ENCODE measurements at places on chromosomes 6 and 20. TPM values are rescaled to one million over a fixed set of nuclear protein-coding genes. Genes with fewer than 3 reads are reported as not detected.
A peak's percentile ranks its signal among the peaks of the same experiment; 100 is the strongest.

DNA sequence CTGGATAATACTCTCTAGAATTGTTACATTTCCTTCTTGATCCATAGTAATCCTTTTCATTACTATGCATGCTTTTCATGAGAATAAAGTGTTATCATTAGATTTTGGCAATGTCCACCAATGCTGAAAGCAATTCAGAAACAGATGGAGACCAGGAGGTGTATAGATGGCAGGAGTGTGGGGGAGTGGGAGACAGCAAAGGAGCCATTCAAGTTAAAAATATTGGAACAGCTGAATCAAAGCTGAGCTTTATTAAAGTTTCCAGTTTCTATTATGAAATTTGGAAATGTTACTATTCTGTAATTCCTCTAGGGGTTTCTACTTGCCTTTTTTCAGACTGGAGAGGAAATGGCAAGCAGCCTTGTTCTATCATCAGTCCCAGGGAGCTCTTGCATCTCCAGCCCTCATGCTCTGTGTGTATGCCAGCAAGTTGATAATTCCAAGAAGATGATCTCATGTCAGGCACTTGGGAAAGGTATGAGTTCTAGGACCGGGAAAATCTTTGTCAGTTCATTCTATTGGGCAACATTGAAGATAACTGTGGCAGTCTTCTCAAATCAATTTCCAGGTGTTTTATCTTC lies 228.0 kb downstream of the CD109 start:
- DNase-seq = no peak

GRCh38 chr6:13457577-13457976 lies 29.8 kb downstream of the GFOD1 start:
- DNase-seq = no peak

DNA sequence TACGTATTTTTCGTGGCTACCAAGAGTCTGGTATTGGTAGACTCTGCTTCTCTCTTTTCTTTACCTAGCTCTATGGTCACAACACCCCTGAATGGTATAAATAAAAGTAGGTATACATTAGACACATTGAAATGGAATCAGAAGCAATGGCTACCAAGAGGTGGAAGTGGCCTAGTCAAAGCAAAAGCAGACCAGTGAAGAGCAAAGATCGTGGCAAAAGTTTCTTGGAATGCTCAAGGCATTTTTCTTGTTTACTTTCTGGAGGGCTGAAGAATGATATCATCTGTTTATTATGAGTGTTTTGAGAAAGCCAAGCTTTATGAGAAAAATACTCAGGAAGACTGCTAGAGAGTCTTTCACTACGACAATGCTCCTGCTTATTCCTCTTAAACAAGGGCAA lies 28.6 kb upstream of the MOCS1 start:
- DNase-seq = no peak

DNA sequence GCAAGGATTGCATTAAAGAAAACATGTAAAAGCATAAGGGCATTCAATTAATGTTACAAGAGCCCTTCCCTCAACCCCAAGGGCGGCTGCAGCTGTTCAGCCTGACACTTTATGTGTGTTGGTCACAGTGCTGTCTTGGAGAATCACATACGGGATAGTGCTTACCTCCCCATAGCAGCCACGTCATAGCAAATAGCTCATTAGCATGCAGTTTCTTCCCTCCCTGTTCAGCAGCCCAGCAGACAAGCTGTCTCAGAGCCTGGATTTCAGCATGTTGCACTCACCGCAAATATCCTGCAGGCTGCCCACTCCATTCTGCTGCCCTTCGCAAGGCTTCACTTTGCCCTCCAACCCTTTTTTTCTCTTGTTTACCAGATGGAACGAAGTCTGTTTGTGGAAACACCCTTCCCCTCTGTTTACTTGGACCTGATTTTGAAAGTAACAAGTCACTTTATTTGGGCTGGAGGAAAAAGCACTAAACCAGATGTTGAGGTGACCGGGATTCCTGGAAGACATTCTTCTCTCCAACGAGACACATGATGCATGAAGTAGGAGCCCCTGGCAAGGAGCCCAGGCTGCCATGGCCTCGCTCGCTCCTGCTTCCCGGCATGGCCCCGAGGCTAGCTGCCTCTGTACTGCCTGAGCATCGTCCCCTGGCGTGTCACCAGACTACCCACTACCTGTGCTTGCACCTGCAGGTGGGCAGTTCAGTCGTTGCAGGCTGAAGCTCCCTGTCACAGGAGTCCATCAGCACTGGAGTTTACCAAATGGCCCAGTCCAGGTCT lies 151.6 kb upstream of the GMDS start:
- DNase-seq = no peak

DNA sequence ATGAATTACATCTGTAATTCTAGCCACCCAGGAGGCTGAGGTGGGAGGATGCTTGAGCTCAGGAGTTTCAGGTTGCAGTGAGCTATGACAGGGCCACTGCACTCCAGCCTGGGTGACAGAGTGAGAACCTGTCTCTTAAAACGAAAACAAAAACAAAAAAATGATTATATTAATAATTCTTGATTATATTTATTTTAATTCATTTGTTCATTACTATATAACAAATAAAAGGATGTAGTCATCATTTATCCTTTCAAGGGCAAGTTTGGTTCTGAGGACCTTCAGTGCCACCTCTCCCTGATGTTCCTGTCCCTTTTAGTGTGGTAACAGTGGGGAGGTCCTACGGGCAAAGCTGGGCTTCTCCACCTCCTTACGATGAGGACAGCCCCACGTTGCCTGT lies 167.1 kb upstream of the SCGN start:
- no peak for DNase-seq

GRCh38 chr6:148653138-148653776 lies 93.6 kb upstream of the UST start:
- DNase-seq = no peak

- no peak for DNase-seq
Observed at GRCh38 chr6:2158596-2159271, 86.7 kb downstream of the GMDS start.

DNA sequence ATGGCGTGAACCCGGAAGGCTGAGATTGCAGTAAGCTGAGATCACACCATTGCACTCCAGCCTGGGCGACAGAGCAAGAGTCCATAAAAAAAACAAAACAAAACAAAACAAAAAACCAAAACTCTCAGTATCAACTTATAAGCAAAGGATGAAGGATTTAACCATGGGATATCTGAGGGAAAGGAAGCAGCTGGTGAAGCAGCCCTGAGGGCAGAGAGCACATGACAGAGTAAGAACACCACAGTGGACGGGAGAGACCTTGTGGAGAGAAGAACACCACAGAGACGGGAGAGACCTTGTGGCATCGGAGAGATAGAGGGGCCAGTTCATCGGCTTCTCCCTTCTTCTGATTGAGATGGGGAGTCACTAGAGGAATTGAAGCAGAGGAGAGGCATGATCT lies 697.2 kb downstream of the HDGFL1 start:
- no peak for DNase-seq

- DNase-seq = no peak
Observed at GRCh38 chr6:117718895-117719294, 43.6 kb downstream of the NUS1 start.

DNA sequence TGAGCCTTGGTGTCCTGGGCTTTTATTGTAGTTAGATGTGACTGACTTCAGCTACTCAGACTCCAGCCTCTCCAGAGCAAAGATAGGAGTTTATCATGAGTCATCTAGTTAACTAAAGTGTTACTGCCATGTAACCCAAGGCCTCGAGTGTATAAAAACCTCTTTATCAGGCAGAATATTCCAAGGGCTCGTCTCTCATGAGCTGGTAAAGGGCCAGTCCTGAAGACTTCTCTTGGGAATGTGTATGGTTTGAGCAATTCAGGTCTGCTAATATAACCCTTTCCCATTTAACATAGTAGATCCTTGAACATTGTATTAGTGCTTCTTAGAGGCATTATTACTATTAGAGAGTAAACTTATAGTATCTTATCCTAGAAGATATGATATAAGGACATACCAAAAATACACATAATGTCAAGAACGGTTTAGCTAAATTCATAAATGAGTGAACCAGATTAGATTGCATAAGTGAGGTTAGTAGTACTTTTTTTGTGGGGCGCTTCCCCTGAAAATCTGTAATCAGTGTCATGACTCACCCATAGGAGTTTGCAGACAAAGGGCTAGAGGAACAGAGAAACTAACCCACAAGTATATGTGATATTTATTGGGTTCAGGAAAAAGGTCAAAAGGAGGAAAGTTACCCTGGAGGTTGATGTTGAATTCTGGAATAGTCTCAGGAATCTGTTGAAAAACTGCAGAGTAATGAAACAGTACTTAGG lies 16.0 kb downstream of the DSE start:
- DNase-seq = no peak

- no peak for DNase-seq
Observed at GRCh38 chr20:20365480-20366161, 2.3 kb upstream of the INSM1 start.

DNA sequence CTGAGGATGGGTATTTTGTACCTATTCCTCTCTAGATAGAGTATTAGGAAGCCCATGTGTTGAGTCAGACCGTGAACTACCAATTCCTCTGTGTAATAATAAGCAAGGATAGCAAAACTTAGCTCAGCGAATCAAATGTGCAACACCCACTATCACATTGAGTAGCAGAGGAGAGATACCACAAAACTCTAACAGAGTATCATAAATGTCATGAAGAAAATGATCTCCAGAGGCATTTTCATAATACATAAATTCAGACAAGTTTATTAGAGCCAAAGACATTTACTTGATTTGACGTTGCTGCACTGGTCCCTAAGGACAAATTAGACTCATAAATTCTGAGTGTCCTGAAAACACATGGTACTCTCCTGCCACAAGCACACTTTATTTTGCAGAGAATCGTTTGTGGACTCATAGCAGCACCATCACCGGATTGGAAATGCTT lies 245.2 kb downstream of the HAO1 start:
- DNase-seq = no peak

DNA sequence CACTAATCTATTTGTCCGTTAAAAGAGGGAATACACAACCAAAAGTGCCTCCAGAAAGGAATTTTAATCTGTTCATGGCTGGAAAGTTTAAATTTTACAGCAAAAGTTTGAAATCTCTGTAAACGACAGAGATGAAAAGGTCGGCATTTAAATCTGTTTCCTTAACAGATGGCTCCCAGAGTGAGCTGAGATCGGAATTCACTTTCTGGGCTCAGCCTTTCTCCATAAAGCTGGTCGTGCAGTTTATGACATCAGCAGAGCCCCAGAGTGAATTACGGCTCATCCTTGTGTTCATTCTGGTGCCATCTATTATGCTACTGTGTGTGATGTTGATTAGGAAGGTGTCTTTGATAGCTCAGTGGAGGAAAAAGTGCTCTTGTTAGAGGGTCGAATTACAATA lies 117.6 kb upstream of the ZFP64 start:
- DNase-seq = no peak

DNA sequence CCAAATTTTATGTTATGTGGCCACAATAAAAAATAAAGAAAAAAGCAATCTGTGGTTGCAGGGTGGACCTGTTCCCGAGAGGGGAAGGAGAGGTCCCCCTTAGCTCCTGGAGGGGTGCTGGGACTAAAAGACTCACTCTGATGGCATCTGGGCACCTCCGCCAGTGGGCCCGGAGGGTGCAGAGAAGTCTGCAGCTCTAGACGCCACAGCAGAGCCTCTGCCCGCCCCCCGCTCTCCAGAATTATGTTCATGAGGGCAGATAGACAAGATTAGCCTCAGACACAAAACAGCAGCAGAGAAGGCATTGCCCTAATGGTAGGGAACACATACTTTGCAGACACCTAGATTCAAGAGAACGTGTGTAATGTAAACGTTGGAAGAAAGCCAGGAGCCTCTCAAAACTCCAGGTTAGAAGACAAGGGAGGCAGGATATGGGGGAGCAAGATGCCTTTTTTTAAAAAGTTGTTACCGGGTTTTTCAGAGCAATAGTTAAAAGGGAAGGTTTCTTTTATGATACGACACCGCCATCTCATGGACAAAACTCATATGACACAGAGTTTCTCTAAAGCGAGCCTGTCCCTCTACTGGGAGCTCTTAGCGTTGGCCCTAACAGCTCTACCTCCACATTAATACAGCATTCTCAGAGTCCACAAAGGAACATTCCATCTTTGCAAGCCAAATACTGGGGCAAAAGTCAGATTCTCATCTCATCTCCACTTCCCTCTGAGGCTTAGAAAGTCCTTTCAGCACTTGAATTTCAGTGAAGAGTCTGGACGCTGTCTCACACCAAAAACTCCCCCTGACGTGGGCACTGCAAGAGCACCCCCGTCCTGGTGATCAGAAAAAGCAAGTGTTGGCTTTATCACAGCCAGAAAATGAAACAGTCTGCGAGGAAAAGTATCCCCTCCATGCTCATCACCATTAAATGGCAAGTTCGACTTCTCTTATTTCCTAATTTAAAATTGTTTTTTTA lies 47.2 kb downstream of the FOXF2 start:
- peak; percentile 35 for DNase-seq

- DNase-seq = no peak
Observed at GRCh38 chr6:22536122-22536521, 33.2 kb upstream of the HDGFL1 start.

GRCh38 chr6:470051-470900 lies 78.7 kb downstream of the IRF4 start:
- no peak for DNase-seq

- DNase-seq = no peak
Observed at GRCh38 chr6:123589317-123589716, 47.4 kb downstream of the TRDN start.

DNA sequence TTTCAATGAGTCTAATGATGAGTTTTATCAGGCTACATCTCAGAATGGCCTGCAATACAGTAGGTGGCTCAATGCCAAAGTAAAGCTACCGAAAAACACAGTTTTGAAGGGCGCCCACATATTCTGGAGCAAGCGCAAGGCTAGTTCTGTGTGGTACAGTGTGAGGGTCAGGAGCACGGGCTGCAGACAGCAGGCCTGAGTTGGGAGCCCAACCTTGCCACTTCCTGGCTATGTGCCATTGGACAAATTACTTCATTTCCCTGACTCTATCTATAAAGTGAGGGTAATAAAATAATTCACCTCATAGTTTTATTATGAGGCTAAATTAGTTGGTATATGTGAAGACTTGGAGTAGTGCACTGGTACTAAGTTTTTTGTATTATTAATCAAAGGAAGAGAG lies 150.7 kb downstream of the OPN5 start:
- DNase-seq = no peak

DNA sequence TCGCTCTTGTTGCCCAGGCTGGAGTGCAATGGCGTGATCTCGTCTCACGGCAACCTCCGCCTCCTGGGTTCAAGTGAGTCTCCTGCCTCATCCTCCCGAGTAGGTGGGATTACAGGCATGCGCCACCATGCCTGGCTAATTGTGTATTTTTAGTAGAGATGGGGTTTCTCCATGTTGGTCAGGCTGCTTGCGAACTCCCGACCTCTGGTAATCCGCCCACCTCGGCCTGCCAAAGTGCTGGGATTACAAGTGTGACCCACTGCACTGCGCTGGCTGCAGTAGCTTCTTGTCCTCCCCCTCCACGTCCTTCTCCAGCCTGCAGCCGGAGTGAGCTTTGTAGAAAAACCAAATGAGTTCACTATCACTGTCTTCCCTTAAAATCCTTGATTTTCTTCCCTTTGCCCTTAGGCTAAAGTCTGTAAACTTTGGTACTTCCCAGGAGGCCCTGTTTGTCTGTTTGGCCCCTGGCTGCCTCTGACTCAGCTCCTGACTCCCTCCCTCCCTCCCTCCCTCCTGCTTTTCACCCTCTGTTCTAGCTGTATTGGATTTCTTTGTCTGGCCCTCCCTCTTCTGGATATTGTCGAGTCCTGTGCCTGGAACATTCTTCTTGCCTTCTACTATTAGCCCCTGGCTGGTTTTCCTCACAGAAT lies 12.9 kb downstream of the PARD6B start:
- DNase-seq = no peak

Gene LINC00237
- total RNA-seq = not detected

Gene GTSF1L
- total RNA-seq = 0.53 TPM

Gene ZBTB12
- total RNA-seq = 1.0 TPM

Gene PRND
- total RNA-seq = not detected

Gene LAMA4
- total RNA-seq = not detected

All from T-cell (primary cell).